ENCODE measurements at places on chromosomes 1 and 21.

DNA sequence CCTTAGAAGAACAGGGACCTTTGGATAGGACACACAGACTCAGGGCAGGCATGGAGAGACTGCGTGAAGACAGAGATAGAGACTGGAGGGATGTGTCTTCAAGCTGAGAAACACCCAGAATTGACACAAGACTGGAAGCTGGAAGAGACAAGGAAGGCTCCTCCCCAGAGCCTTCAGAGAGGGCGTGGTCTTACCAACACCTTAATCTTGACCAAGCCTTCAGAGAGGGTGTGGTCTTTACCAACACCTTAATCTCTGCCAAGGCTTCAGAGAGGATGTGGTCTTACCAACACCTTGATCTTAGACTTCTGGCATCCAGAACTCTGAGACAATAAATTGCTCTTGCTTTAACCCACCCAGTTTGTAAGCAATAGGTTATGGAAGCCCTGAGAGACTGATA is 481.4 kb upstream of the VAMP3 start:
- no peak for DNase-seq

- DNase-seq = no peak
These were observed 14.9 kb downstream of the LIX1L start for GRCh38 chr1:145942871-145943270.

- DNase-seq = no peak
These were observed 61.1 kb downstream of the PLXNA2 start for GRCh38 chr1:208182880-208183645.

- no peak for DNase-seq
These were observed 115.1 kb downstream of the SLC16A1 start for GRCh38 chr1:112840631-112841624.

DNA sequence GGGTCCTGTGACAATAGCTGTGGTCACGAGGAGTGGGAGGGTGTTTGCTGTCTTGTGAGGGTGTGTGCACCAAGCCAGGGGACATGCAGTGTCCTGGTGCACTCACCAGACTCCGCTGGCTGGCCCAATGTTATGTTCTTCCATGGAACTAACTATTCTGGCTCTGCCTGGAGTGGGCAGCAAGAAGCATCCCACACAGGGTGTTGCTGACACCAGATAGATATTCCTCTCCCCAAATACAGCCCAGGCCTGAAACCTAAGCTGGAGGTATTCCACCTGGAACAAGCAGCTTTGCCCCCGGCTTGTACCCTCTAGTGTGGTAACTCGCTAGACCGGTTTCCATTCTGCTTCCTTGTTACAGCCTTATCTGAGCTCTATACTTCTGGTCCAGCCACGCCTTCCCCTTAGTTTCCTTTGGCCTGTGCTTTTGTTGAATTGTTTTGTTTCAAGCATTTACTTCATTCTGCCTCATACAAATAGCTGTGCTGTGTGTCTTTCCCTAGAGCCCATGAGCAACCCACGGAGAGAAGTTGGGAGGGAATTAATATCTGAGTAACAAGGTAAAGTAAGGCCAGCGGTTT is 14.7 kb upstream of the LY9 start:
- no peak for DNase-seq
